T1000 (cell line): ENCODE measurements at places on chromosomes 12 and 14.

DNA sequence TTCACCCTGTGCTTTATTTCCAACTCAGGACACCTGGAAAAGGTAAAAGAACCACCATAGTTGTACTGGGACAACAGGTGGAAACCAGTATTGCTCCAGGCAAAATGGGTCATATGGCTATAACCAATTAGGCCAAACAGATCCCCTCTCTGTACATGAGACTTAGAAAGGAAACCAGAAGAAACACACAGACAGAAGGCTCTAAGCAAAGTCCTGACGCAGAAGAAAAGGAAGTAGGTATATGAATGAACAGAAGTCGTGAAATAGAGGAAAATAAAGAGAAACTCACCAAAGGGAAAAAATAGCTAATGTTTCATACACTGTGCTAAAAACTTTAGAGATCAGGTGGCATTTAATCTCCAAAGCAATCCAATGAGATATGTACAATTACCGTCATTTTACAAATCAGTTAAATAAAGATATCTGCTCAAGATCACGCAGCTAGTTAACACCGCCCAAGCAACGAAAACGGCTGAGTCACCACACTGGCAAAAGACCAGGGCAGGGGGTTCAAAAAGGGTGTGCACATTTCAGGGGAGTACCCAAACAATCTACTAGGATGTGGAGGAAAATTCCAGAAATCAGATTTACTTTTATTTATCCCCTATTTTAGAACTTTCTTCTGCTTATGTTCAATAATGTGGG, 82.3 kb downstream of the ITPR2 start:
- no peak for DNase-seq

GRCh38 chr14:59632381-59632780, 55.8 kb upstream of the CCDC175 start:
- DNase-seq: no peak

DNA sequence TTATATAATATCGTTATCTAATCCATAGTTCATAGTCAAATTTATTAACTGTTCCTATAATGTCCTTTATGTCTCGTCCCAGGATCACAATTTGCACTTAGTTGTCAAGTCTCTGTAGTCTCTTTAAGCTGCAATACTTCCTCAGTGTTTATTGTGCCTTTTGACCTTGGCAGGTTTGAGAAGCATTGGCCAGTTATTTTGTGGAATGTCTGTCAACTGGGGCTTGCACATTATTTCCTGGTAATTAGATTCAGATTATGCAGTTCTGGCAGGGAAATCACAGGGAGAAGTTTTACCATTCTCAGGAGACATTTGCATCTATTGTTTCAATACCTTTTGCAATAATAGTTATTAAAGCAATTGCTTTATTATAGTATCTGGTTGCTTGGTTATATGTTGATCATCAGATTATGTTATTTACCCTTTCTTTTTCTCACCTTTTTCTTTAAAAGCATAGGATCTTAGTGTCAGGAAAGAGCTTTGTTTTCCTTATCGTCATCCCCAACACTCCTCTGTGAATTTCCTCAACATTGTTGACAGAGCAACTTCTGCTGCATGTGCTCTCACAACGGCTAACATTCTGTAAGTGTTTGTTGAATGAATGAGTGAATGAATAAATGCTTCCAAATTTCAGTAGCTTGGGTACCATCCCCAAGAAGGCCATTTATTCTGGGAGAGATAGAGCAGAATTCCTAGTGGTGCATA, 3.7 kb upstream of the ART4 start:
- no peak for DNase-seq

GRCh38 chr12:106149096-106149784, 10.5 kb upstream of the NUAK1 start:
- DNase-seq: no peak

- no peak for DNase-seq
These were observed 45.1 kb upstream of the KITLG start for GRCh38 chr12:88625356-88625755.

- no peak for DNase-seq
These were observed 50.9 kb upstream of the TRAF3 start for GRCh38 chr14:102726191-102726949.

- DNase-seq: no peak
These were observed 166.1 kb upstream of the CCND2 start for GRCh38 chr12:4107436-4107878.

DNA sequence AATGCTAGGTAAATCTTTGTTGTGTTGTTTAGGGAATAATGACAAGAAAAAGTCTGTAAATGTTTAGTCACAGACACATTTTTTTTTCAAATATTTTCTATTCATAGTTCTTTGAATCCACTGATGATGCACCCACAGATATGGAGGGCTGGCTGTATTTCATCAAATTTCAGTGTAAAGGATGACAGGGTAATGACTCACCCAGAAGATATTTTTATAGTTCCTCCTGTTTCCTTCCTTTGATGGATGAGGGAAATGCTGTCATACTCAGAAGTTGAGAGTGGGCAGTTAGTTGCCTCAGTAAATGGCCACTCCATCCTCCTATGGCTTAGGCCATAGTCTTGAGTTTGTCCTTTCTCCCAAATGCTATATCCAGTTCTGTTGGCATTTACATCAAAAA, 76.9 kb upstream of the REP15 start:
- peak; percentile 48 for DNase-seq

DNA sequence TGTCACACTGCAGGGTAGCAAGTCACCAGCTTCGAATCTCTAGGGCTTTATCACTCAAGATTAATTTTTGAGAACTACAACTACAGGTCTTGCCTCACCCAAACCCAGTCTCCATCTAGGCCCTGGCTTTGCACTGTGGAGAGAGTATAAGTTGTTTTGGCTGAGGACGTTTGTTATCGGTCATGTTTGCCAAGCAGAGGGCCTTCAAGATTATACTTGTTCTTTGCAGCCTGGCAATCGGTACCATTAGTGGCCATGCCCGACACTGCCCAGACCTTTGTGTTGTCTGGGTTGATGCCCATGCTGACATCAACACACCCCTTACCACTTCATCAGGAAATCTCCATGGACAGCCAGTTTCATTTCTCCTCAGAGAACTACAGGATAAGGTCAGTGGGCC, 25.7 kb downstream of the ARG2 start:
- no peak for DNase-seq

DNA sequence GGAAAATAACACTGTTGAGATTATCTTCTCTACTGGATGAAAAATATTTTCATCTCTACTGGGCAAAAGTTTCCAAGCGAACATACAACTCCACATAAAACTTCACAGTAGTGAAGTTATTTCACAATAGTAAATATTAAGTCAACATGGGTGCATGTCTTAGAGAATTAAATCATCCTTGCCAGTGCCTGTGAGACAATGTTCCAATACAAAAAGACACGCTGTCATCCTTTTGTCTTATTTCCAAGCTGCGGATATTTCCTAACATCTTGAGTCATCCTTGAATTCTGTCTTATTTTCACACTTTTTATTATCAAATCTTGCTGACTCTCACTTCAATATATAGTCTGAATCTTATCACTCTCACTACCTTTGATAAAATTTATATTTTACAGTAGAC, 142.9 kb upstream of the KITLG start:
- no peak for DNase-seq

- no peak for DNase-seq
These were observed 124.3 kb downstream of the ADGRD1 start for GRCh38 chr12:131077931-131078391.

DNA sequence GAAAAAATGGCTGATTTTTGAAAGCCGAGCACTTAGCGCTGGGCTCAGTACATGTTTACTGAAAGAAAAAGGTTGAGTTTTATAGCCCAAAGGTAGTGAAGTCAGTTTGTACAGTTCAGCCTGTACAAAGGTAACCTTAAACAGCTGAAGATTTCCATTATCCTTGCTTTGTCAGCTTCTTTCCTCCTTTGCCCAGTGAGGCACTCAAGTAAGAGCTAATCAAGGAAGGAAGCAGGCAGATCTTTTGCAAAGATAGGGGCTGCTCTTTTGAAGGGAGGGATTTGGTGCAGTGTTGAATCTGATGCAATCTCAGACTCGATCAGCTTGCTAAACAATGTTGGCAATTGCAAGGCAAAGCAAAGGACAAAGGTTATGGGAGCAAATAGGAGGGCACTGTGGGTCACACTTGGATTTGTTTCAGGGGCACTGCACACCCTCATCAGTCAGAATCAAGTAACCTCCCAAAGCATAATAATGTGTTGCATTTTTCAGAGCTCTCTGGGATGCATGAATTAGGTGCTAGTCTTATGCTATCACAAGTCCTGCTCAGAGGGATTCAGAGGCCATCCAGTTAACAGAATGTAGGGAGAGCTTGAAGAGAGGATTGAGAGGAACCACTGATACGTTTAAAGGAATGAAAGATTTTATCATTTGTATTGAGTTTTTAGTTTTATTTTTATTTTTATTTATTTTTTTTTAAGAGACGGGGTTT, 44.4 kb downstream of the ANO6 start:
- DNase-seq: no peak

DNA sequence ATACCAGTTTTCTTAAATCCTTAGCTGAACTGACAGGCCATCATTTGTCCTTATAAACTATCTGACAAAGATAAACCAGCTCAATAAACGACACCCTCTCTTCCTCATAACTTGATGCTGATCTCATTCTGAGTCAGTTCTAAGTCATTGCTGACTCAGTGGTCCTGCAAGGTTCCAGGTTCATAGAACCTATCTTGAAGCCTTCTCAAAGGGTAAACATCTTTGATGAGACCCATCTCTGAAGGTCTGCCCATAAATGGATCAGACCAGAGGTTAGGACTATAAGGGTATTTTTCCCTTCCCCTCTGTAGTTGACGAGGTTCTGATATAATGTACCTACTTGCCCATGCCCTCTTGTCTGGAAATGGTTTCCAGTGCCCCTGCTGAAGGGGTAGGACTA, 11.9 kb downstream of the NAA25 start:
- DNase-seq: peak; percentile 91

DNA sequence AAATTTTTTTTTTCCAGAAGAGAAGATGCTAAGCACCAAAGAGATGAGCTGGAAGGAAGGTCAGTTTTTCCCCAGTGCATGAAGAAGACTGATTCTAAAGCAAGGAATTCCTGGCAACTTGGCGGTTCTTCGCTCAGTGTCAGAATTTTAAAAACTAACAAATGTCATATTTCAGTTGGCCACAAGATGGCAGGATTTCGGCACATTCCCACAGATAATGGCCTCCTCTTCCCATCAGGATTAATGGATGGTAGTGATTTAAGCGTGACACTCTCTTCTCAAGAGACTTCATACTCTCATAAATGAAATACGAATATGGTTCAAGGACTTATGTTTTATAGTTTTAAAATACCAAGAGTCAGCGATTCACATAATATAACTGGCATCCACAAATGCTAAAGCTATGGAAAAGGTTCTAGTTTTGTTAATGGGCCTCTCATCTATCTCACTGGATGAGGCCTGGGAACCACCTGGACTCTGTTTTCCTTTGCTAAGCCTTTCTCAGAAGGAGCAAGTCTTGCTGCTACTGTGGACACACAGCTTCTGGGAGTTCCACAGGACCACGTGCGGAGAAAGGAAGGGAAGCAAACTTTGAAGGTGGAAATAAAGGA, 46.1 kb upstream of the PTPRO start:
- no peak for DNase-seq

- DNase-seq: no peak
These were observed 15.9 kb downstream of the EGLN3 start for GRCh38 chr14:33934938-33935337.

- no peak for DNase-seq
These were observed 126.6 kb downstream of the BCAT1 start for GRCh38 chr12:24822121-24822899.
